H1 (cell line): ENCODE measurements at places on chromosomes 5 and 9. TPM values are rescaled to one million over a fixed set of nuclear protein-coding genes. Genes with fewer than 3 reads are reported as not detected.

DNA sequence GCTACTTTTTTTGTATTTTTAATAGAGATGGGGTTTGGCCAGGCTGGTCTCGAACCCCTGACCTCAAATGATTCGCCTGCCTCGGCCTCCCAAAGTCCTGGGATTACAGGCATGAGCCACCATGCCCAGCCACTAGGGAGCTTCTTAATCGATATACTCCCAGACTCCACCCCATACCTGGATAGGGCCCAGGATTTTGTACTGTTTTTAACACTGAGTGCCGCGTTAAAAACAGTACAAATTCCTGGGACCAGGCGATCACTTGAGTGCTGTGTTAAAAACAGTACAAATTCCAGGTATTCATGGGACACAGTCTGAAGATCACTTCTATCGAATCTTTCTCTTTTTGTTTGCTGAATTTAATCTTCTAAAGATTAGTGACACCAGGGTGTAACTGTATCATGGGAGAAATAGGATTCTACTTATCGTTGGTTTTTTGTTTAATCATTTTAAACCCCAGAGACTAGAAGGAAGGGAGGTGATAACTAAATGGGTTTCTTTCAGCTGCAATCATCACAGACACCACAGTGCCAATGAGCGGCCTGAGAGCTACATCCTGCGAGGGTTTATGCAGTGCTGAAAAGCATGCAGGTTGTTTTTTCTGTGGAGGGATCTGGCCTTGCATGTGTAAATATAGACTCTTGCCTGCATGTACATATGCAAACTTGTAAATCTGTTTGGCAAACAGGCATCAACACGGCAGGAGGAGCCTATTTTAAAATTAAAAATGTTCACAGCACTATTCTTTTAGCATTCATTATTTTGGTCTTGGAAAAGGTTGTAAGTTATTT is 303.8 kb upstream of the WWC1 start:
- no peak for DNase-seq
- H3K4me3 ChIP-seq: no peak overlapping the region
- no peak overlapping the region for H3K27ac ChIP-seq
- H3K4me1 ChIP-seq: peaks cover 2% of the 10 kb centered on the region; the same call in 1 of the 2 replicates
- H3K36me3 ChIP-seq: no peaks in the 10 kb centered on the region
- no peaks in the 10 kb centered on the region for H3K27me3 ChIP-seq

DNA sequence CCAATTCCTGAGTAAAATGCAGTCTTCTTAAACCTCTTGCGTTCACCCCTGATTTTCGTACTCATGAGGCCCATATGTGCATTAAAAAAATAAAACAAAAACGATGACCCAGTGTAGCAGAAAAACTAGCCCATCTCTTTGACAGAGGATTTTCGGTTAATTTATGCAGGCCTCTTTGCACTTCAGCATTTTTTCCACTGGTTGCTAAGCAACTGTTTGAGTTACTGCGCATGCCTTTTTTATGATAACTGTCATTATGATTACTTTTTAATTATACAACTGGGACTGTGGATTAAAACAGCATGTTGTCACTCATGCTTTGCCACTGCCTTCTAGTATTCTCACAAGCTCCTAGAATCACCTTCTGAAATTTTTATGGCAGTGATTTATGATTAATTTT is 165.0 kb downstream of the SMARCA2 start:
- peaks cover 15% of the 10 kb centered on the region for H3K4me1 ChIP-seq
- no peak overlapping the region for H3K4me3 ChIP-seq
- H3K27ac ChIP-seq: 0 out of 2 replicates have a peak overlapping the region, but pooled peaks have one; percentile 43
- H3K36me3 ChIP-seq: no peaks in the 10 kb centered on the region

Gene TXNDC8
- total RNA-seq: not detected in 2 replicates

GRCh38 chr9:76707510-76707909 is 56.7 kb upstream of the PCA3 start:
- H3K4me3 ChIP-seq: no peak overlapping the region
- no peaks in the 10 kb centered on the region for H3K27me3 ChIP-seq
- DNase-seq: no peak

DNA sequence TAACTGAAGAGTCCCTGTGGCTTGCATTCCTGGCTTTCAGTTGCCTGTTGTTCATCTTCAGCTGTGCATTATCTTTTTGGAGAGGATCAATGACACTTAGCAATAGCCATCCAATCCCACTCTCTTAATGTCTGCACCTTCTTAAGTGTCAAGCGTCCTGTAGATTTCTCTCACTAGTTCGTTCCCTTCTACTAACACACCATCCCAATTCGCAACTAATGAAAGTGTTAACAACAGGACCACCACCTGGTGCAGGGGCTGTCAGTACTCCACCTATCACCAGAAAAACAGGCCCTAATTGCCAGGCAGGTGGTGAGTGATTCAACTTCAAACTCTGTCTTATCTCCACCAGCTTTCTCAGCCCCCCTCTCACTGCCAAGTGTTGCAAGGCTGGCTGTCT is 169.4 kb upstream of the EFNA5 start:
- H3K4me3 ChIP-seq: no peak overlapping the region
- no peaks in the 10 kb centered on the region for H3K4me1 ChIP-seq
- H3K27ac ChIP-seq: no peak overlapping the region
- no peaks in the 10 kb centered on the region for H3K27me3 ChIP-seq
- DNase-seq: no peak
- H3K36me3 ChIP-seq: no peaks in the 10 kb centered on the region

GRCh38 chr5:143205883-143206195 is 197.6 kb downstream of the NR3C1 start:
- no peak overlapping the region for H3K4me3 ChIP-seq
- no peaks in the 10 kb centered on the region for H3K4me1 ChIP-seq
- no peak for DNase-seq

GRCh38 chr9:5843794-5844471 is 11.0 kb upstream of the ERMP1 start:
- H3K27me3 ChIP-seq: no peaks in the 10 kb centered on the region
- no peaks in the 10 kb centered on the region for H3K36me3 ChIP-seq
- DNase-seq: no peak

Gene HTR1A
- total RNA-seq: 3.8 and 4.7 TPM in 2 replicates

Gene CARD9
- 0.88 and 1.1 TPM in 2 replicates for total RNA-seq

DNA sequence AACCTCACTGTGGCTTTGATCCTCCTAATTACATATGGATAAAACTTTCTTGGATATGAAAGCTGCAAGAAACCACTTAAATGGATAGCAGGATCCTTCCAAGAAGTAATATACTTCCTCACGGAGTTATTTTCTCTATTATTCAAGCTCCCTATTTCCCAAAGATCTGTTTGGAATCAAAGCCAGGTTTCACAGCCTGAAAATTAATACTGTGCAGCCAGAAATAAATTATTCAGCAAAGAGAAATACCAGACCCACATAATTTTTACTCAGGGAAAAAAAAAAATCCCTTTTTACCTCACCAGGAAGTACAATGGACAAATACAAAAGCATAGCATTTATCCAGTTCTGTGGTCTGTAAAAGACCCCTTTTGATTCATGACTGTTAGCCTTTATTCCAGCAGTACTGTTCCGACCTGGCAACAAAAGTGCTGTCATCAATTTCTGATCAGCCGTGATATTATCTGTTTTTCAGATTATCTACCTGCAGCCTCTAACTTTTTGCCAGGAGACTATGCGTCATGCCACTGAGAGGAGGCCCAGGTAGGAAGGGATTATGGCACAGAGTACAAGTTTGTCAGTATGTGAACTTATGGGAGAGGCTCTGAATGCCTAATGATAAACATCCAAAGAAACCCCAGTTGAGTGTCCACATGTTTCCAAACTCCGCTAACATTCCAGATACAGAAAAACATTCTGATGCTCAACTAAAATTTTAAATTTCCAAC is 57.0 kb downstream of the FBN2 start:
- no peaks in the 10 kb centered on the region for H3K27me3 ChIP-seq
- no peak overlapping the region for H3K27ac ChIP-seq
- no peak for DNase-seq
- no peaks in the 10 kb centered on the region for H3K36me3 ChIP-seq
- H3K4me1 ChIP-seq: no peaks in the 10 kb centered on the region

Gene ADAMTS6
- total RNA-seq: 1.7 and 2.4 TPM in 2 replicates

Gene GRIA1
- 1.1 and 2.5 TPM in 2 replicates for total RNA-seq

DNA sequence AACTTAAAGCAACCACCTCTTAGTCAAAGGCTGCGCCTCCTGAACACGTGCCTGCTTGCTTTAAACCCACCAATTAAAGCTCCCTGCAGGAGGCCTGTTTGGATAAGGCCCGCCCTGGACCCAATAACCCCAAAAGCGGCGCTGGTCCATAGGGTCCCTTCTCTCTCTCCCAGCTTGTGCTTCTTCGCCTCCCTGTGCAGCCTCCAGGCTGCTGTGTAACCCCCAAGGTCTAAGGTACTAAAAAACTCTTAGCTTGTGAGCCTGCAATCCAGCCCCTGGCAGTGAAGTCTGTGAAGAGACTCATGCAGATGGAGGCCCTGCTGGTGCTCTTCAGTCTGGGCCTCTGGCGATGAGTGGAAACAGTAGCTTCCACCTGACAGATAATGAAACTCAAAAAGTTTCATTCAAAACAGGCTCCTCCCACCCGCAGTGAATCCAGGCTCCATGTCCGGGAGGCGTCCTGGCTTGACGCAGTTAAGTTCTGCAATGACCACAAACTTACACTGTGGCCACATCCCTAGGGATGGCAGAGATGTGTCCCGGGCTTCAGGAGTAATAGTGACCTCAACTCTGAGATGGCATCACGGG is 97.3 kb downstream of the PRRT1B start:
- H3K27ac ChIP-seq: no peak overlapping the region
- H3K36me3 ChIP-seq: peaks cover 6% of the 10 kb centered on the region; the same call in 1 of the 2 replicates
- no peaks in the 10 kb centered on the region for H3K27me3 ChIP-seq
- H3K4me1 ChIP-seq: peaks cover 4% of the 10 kb centered on the region

DNA sequence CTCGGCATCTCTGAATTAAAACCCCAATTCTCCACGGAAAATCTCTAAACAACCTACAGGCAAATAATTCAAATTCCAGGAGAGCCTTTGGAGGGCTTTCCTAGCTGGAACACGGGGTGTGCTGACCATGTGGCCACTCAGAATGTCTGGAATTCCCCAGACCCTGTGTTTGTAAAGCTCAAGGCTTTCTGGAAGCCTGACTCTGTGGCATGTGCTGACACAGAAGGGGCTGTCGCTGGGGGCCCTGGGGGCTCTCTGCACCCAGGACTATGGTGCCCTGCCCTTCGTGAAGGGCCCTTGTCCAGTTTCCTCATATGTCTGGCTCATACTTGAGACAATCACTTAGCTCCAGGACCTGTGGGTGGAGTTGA is 29.0 kb upstream of the BOD1 start:
- H3K27ac ChIP-seq: no peak overlapping the region
- H3K36me3 ChIP-seq: no peaks in the 10 kb centered on the region
- no peaks in the 10 kb centered on the region for H3K27me3 ChIP-seq
- peak; percentile 23 for DNase-seq

Gene IGFBPL1
- total RNA-seq: 33.8 and 36.6 TPM in 2 replicates

Gene FUT7
- not detected in 2 replicates for total RNA-seq

DNA sequence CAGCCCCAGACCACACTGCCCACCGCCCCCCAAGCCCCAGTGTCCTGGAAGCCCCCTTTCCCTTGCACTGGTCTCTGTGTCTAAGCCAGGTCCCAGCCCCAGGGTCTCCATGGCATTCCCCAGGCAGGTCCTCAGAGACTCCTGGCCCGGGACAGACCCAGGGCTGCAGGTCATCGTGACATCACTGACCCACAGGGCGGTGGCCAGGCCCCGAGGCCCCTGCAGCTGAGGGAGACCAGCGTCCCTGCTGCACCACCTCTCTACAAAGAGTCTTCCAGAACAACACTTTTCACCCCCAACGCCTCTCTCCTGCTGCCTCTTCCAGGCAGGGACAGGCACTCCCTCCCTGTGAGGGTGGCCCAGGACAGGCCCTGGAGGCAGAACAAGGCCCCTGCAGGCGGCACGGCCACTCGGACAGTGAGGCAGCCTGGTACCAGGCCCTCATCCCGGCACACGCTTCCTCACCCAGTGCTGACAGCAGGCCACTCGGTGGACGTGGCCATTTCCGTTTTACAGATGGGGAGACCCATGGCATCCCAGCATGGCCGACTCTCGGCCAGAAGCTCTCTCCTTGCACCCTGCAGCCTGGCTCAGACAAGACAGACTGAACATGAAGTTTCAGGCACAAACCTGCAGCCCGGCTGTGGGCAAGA is 136.4 kb downstream of the ADAMTS2 start:
- H3K4me1 ChIP-seq: no peaks in the 10 kb centered on the region
- H3K27ac ChIP-seq: no peak overlapping the region
- no peaks in the 10 kb centered on the region for H3K27me3 ChIP-seq
- no peak overlapping the region for H3K4me3 ChIP-seq
- no peaks in the 10 kb centered on the region for H3K36me3 ChIP-seq

Gene GPR150
- total RNA-seq: not detected in 2 replicates

Gene IL3
- total RNA-seq: not detected in 2 replicates
